HFFc6 (cell line): ENCODE measurements at places on chromosomes 13 and 19. TPM values are rescaled to one million over a fixed set of nuclear protein-coding genes. Genes with fewer than 3 reads are reported as not detected.

- H3K4me3 ChIP-seq: peak overlapping the region; percentile 100
- peak overlapping the region; percentile 96 for H3K27ac ChIP-seq
- H3K4me1 ChIP-seq: peaks cover 25% of the 10 kb centered on the region
- DNase-seq: peak; percentile 8
- no peaks in the 10 kb centered on the region; the same call in none of the 2 replicates for H3K27me3 ChIP-seq
Measured at GRCh38 chr19:11598103-11598483, 810 bp downstream of the ZNF627 start.

DNA sequence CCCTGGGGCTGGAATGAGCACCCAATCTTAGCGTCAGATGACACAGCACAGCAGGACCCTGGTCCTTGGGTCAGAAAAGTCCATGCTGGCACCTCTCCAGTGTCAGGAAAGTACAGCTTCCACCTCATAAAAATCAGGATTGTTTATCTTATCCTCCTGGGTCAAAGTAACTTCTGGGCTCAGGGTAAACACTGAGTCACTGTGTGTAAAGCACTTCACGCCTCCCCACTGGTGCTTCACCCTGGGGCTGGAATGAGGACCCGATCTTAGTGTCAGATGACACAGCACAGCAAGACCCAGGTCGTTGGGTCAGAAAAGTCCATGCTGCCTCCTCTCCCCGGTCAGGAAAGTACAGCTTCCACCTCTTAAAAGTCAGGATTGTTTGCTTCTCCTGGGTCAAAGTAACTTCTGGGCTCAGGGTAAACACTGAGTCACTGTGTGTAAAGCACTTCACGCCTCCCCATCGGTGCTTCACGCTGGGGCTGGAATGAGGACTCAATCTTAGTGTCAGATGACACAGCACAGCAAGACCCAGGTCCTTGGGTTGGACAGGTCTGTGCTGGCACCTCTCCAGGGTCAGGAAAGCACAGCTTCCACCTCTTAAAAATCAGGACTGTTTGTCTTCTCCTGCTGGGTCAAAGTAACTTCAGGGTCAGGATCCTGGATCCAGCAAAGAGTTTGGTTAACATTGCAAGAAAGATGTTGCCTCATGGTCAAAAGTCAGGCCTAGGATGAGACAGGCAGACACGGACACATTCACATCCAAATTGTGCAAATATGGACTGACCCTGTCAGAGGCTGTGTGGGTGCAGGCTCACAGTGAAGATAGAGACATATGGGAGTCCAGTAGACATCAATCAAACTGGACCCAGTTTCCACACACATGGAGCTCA is 39.2 kb upstream of the CYP2A7 start:
- H3K36me3 ChIP-seq: peaks cover 6% of the 10 kb centered on the region; the same call in 1 of the 2 replicates
- H3K27me3 ChIP-seq: peaks cover 19% of the 10 kb centered on the region
- H3K4me1 ChIP-seq: peaks cover 10% of the 10 kb centered on the region
- no peak overlapping the region for H3K4me3 ChIP-seq
- H3K27ac ChIP-seq: peak overlapping the region; percentile 16; the same call in 1 of the 2 replicates

DNA sequence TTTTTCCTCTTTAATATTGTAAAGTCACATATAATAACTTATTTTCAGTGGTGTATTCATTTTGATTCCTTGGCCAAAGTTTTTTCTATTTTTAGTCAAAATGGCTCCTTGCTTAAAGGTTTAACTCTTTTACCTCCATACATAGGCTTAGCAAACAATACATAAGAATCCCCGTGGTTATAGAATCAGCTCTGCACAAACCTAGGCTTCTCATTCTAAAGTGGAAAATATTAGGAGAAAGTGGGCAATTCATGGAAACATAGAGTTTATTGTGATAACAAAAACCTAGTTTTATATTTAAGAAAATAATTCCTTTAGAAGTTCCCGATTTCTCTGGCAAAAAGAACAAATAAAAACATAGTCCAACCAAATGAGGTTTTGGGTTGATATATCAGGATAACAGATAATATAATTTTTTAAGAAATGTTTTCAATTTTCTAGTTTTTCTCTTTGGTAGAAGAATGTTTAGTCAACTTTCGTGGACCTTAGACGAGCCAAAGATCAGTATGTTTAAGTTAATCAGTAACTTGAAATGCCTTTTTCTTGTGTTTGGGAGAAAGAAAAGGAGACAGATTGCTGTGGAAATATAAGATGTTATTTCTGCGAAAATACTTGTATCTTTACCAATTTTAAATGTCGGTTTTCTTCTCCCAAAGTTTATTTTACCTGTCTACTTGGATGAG is 93.4 kb upstream of the KLF12 start:
- H3K4me1 ChIP-seq: peaks cover 6% of the 10 kb centered on the region; the same call in 1 of the 2 replicates
- no peaks in the 10 kb centered on the region for H3K27me3 ChIP-seq
- peaks cover 13% of the 10 kb centered on the region for H3K36me3 ChIP-seq
- DNase-seq: no peak

DNA sequence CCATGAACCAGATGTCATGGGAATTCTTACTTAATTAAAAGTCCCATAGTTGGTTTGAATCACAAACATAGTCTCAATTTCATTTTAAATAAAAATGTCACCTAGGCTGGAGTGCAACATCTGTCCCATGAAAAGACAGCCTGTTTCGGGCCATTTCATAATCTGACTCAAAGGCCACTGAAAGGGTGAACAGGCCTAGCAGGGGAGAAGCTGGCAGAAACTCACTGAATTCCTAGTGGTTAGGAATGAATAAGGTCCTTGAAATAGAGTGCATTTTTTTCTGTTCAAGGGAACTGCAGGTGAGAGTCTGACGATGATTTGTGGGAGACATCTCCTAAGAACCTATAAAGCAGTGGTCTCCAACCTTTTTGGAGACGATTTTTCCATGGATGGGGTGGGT is 44.0 kb upstream of the PCCA start:
- no peak for DNase-seq
- peaks cover 2% of the 10 kb centered on the region; the same call in 1 of the 2 replicates for H3K27me3 ChIP-seq
- no peak overlapping the region for H3K4me3 ChIP-seq
- H3K27ac ChIP-seq: no peak overlapping the region
- peaks cover 4% of the 10 kb centered on the region for H3K4me1 ChIP-seq
- no peaks in the 10 kb centered on the region for H3K36me3 ChIP-seq

DNA sequence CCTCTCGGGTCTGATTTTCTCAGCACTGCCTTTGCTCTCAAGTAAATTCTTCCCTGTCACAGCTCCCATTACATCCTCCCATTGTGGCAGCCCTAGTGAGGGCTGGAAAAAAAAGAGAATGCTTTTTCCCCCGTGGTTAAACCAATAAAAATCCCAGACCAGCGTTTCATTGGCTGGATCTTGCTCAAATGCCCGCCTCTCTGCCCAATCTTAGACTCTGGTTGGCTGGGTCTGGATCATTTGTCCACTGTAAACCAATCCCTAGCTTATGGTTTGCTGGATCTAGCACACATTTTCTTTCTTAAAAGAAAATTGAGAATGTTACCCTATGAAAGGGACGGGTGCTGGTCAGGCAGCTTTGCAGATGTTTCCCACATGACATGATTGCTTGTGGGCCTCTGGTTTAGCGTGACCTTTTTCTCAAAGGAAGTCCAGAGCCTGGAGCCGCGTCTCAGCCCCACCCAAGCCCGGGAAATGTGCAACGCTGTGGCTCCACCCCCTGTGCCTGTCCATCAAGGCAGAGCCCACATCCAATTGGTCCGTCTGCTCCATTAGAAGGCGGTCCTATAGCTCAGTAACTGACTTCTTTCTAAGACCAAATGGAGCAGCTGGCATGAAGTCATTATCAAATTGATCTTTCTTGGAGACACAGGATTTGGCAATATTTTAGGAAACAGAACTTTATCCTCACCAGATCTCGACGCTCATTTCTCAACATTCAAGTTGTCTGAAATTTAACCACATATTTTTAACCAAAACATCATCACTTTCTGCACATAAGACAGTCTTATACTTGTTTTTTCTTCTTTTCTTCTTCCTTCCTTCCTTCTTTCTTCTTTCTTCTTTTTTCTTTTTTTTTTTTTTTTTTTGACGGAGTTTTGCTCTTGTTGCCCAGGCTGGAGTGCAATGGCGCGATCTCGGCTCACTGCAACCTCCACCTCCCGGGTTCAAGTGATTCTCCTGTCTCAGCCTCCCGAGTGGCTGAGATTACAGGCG is 2.6 kb upstream of the MCEMP1 start:
- peak; percentile 41 for DNase-seq
- peaks cover 22% of the 10 kb centered on the region for H3K27me3 ChIP-seq
- no peak overlapping the region for H3K27ac ChIP-seq
- no peak overlapping the region; the same call in 1 of the 2 replicates for H3K4me3 ChIP-seq

Gene C19orf81
- 0.55 to 0.57 TPM in 2 of 3 replicates, not detected in the other for total RNA-seq

- H3K4me1 ChIP-seq: 0 out of 2 replicates have a peak, but pooled peaks cover under 1% of the 10 kb centered on the region
- DNase-seq: peak; percentile 79
- peak within 1 kb of the TSS; percentile 82 for H3K4me3 ChIP-seq
Measured at GRCh38 chr19:48746738-48747575, at the start of gene IZUMO1. IZUMO1 (minus strand) TSS chr19:48746909; CDS start chr19:48745859, 1,050 bp downstream.

DNA sequence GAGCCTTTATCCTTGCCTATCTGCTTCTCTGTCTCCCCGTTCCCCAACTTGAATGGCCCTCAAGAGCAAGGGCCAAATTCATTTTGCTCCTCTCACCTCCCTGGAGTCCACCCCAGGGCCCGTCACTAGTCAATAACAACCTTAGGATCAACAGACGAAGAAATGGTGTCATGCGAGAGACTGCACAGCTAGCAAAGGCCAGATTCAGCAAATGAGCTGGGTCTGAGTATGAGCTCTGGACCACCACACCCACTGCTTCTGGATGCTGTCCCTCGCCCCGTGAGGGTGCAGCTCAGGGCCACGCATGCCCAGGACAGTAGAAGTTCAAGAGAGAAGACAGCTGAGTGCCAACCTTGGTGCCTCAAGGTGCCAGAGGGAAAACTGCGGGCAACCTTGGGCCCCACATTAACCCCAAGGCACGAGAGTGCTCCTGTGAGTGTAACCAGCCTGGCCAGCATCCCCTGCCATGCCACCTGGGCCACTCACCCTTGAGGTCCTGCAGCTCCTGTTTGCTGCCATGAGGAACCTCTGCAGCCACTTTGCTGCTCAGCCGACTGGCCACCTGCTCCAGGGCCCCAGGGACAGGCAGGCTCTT is 11.8 kb upstream of the AKAP8L start:
- 0 out of 2 replicates have a peak overlapping the region, but pooled peaks have one; percentile 86 for H3K27ac ChIP-seq
- H3K27me3 ChIP-seq: peaks cover 5% of the 10 kb centered on the region
- peaks cover 29% of the 10 kb centered on the region for H3K36me3 ChIP-seq

DNA sequence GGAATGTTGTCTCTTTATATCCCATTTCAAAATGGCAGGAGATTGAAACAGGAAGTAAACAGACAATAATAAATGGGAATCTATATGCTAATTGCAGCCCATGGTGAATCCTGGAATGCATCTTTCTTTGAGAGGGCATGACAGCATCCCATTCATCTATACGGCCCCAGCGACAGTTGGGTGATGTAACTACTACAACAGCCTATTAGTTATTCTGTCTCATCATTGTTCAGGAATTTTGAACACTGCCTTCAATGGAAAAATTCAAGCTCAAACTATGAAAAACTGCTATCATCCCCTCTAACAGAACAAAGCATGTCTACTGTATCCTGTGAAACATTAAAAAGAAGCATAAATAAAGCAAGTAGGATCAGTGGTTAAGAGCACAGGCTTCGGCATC is 262.1 kb downstream of the DCT start:
- no peaks in the 10 kb centered on the region for H3K27me3 ChIP-seq
- no peak overlapping the region; the same call in 1 of the 2 replicates for H3K27ac ChIP-seq
- no peak overlapping the region for H3K4me3 ChIP-seq
- peaks cover 16% of the 10 kb centered on the region for H3K4me1 ChIP-seq

GRCh38 chr13:48542581-48543341 is 9.9 kb upstream of the RCBTB2 start:
- no peak for DNase-seq
- H3K36me3 ChIP-seq: no peaks in the 10 kb centered on the region
- H3K27ac ChIP-seq: no peak overlapping the region

GRCh38 chr13:23427342-23427843 is 6.1 kb downstream of the SACS start:
- DNase-seq: peak; percentile 87
- H3K36me3 ChIP-seq: no peaks in the 10 kb centered on the region
- H3K27me3 ChIP-seq: no peaks in the 10 kb centered on the region
- peak overlapping the region; percentile 95 for H3K27ac ChIP-seq
- peak overlapping the region; percentile 82 for H3K4me3 ChIP-seq

DNA sequence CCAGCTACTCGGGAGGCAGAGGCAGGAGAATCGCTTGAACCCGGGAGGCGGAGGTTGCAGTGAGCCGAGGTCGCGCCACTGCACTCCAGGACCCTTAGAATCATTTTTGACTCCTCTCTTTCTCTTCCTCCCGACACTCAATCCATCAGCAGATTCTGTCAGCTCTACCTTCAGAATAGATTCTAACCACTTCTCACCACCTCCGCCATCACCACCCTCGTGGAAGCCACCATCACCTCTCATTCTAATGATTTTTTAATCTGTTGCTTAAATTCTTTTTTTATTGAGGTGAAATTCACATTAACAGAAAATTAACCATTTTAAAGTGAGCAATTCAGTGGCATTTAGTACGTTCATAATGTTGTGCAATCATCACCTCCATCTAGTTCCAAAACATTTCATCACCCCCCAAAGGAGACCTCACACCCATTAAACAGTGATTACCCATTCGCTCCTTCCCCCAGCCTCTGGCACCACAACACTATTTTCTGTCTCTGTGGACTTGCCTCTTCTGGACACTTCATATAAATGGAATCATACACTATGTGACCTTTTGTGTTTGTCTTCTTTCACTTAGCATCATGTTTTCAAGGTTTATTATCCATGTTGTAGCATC is 5.0 kb upstream of the CCDC61 start:
- H3K27me3 ChIP-seq: peaks cover 32% of the 10 kb centered on the region
- no peak overlapping the region for H3K4me3 ChIP-seq
- H3K27ac ChIP-seq: no peak overlapping the region
- no peaks in the 10 kb centered on the region for H3K36me3 ChIP-seq

- no peak overlapping the region for H3K27ac ChIP-seq
- H3K36me3 ChIP-seq: no peaks in the 10 kb centered on the region
- H3K4me3 ChIP-seq: no peak overlapping the region
- H3K27me3 ChIP-seq: peaks cover 37% of the 10 kb centered on the region
- peaks cover 9% of the 10 kb centered on the region for H3K4me1 ChIP-seq
- DNase-seq: no peak
Measured at GRCh38 chr19:55080968-55081769, 5.5 kb downstream of the EPS8L1 start.

GRCh38 chr13:80276371-80277289 is 64.3 kb downstream of the SPRY2 start:
- H3K36me3 ChIP-seq: peaks cover 13% of the 10 kb centered on the region; the same call in 1 of the 2 replicates
- peaks cover 26% of the 10 kb centered on the region for H3K4me1 ChIP-seq
- no peaks in the 10 kb centered on the region; the same call in 1 of the 2 replicates for H3K27me3 ChIP-seq
- peak overlapping the region; percentile 2; the same call in 1 of the 2 replicates for H3K27ac ChIP-seq
- H3K4me3 ChIP-seq: peak overlapping the region; percentile 32
- peak; percentile 64 for DNase-seq

GRCh38 chr13:46295491-46296114 is 83.9 kb downstream of the LRRC63 start:
- H3K36me3 ChIP-seq: no peaks in the 10 kb centered on the region
- no peaks in the 10 kb centered on the region; the same call in 1 of the 2 replicates for H3K27me3 ChIP-seq
- peak overlapping the region; percentile 85; the same call in 1 of the 2 replicates for H3K27ac ChIP-seq
- peaks cover 41% of the 10 kb centered on the region for H3K4me1 ChIP-seq

- no peak overlapping the region for H3K4me3 ChIP-seq
- H3K4me1 ChIP-seq: peaks cover under 1% of the 10 kb centered on the region; the same call in 1 of the 2 replicates
- no peak for DNase-seq
- H3K36me3 ChIP-seq: no peaks in the 10 kb centered on the region
- no peak overlapping the region for H3K27ac ChIP-seq
Measured at GRCh38 chr19:38234615-38235014, 10.6 kb upstream of the DPF1 start.
